ENCODE measurements at places on chromosomes 13 and 19. TPM values are rescaled to one million over a fixed set of nuclear protein-coding genes. Genes with fewer than 3 reads are reported as not detected.
A peak's percentile ranks its signal among the peaks of the same experiment; 100 is the strongest.

DNA sequence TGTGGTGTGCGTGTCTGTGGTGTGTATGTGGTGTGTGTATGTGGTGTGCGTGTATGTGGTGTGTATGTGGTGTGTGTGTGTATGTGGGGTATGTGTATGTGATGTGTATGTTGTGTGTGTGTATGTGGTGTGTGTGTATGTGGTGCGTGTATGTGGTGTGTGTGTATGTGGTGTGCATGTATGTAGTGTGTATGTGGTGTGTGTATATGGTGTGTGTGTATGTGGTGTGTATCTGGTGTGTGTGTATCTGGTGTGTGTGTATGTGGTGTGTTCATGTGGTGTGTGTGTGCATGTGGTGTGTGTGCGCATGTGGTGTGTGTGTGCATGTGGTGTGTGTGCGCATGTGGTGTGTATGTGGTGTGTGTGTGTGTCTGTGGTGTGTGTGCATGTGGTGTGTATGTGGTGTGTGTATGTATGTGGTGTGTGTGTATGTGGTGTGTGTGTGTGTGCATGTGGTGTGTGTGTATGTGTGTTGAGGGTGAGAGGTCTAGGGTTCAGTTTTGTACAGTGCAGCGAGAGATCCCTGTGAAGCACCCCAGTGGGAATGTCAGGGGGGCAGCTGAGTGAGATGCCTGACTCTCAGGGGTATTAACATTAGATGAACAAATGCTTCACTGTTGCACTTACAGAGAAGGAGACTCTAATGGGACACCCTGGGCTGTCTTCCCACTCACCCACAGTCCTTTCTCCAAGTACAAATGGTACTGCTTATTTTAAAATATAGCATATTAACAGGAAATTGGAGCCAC lies 61.3 kb upstream of the MEDAG start:
- H3K27ac ChIP-seq: no peak overlapping the region
- no peaks in the 10 kb centered on the region for H3K27me3 ChIP-seq
- no peak overlapping the region for H3K4me3 ChIP-seq
- peaks cover 4% of the 10 kb centered on the region for H3K4me1 ChIP-seq
- H3K36me3 ChIP-seq: no peaks in the 10 kb centered on the region

GRCh38 chr13:28204690-28205443 lies 66.5 kb downstream of the PAN3 start:
- H3K27me3 ChIP-seq: no peaks in the 10 kb centered on the region
- peaks cover 12% of the 10 kb centered on the region for H3K36me3 ChIP-seq
- no peak for DNase-seq
- H3K27ac ChIP-seq: no peak overlapping the region
- no peak overlapping the region for H3K4me3 ChIP-seq

The LSR gene
- total RNA-seq: 46.5 TPM

DNA sequence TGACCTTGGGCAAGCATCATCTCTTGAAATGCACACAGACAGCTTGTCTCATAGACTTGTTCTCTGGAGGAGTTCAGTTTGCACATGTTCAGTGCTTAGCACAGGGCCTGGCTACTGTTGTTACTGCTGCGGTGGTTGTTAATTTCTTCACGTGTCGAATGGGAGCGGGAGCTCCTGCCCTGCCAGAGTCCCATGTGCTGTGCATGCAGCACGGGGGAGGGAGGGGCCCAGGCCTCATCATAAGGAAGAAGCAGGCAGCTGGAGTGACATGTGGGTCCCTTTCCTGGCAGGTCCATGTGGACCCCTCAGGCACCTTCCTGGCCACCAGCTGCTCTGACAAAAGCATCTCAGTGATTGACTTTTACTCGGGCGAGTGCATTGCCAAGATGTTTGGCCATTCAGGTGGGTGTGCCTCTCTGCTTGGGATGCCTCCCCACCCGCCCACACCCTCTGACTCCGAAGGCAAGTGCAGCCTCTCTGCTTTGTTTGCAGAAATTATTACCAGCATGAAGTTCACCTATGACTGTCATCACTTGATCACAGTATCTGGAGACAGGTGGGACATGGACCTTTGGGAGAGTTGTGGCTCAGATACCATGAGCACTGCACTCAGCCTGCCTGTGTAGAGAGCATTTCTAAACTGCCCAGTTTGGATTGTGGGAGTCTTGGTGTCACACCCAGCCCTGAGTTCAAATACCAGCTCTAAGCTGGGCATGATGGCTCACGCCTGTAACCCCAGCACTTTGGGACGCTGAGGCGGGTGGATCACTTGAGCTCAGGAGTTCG lies 19.8 kb upstream of the OVOL3 start:
- no peaks in the 10 kb centered on the region for H3K4me1 ChIP-seq
- no peaks in the 10 kb centered on the region for H3K36me3 ChIP-seq
- no peak for DNase-seq
- no peak overlapping the region for H3K4me3 ChIP-seq
- no peaks in the 10 kb centered on the region for H3K27me3 ChIP-seq

DNA sequence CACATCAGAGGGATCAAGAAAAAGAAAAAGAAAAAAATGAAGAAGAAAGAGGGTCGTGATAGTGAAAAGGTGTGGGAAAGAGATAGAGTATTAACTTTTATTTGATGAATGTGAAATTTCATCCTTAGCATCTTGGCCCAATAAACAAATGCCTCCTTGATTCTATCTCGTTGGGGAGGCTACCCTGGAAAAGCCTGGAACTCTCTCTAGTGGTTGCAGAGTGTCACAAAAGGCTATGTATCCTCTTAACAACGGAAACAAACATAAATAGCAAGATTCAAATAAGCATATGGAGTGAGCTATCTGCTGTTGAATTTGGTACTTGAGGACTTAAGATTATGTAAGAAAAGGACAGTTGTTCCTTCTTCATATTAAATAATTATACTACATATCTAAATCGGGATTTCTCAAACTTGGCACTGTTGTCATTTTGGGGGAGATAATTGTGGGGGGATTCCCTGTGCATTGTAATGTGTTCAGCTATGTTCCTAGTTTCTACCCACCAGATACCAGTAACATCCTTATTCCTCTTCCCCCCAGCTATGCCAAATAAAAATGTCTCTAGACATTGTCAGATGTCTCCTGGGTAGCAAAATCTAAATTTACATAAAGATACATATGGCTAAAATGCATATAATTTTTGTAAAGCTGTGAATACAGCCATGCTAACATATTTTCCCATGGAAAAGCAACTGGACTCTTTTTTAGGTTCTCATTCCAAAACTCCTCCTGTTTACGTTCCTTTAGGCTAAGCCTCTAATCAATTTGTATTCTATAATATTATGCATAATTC lies 557.2 kb downstream of the DCT start:
- no peaks in the 10 kb centered on the region for H3K27me3 ChIP-seq
- no peaks in the 10 kb centered on the region for H3K4me1 ChIP-seq
- H3K36me3 ChIP-seq: no peaks in the 10 kb centered on the region
- H3K27ac ChIP-seq: no peak overlapping the region

- DNase-seq: no peak
- H3K27ac ChIP-seq: no peak overlapping the region
- no peaks in the 10 kb centered on the region for H3K27me3 ChIP-seq
- no peak overlapping the region for H3K4me3 ChIP-seq
- no peaks in the 10 kb centered on the region for H3K4me1 ChIP-seq
- no peaks in the 10 kb centered on the region for H3K36me3 ChIP-seq
These were observed 13.2 kb downstream of the FREM2 start for GRCh38 chr13:38700051-38700450.

DNA sequence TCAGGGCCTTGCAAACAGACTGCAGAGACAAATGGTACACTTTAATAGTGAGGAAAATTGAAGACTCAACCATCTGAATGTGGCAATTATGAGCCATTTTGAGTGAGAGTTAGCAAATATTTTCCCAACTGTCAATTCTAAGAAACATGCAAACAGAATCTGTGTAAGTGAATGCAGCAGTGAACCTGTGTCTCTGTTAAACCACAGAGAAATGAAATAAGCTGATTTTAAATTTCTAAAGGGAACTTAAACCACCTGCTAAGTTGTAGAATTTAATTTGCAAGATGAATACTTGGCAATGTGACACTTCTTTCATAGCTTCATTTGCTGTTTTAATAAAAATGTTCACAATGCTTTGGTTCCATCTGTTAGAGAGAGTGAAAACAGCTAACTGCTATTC lies 42.0 kb upstream of the TDRD3 start:
- H3K4me3 ChIP-seq: no peak overlapping the region
- no peak for DNase-seq
- no peaks in the 10 kb centered on the region for H3K36me3 ChIP-seq
- peaks cover 2% of the 10 kb centered on the region for H3K27me3 ChIP-seq

The RFPL4A gene
- not detected for total RNA-seq

- H3K4me1 ChIP-seq: peaks cover 67% of the 10 kb centered on the region
- H3K4me3 ChIP-seq: peak overlapping the region; percentile 33
- H3K36me3 ChIP-seq: no peaks in the 10 kb centered on the region
- peak; percentile 84 for DNase-seq
- H3K27me3 ChIP-seq: no peaks in the 10 kb centered on the region
These were observed 52.5 kb downstream of the FLT3 start for GRCh38 chr13:28047757-28048388.

The ADAMTS10 gene
- total RNA-seq: 0.39 TPM

- no peaks in the 10 kb centered on the region for H3K4me1 ChIP-seq
- no peaks in the 10 kb centered on the region for H3K36me3 ChIP-seq
- no peak overlapping the region for H3K4me3 ChIP-seq
- H3K27ac ChIP-seq: no peak overlapping the region
- peaks cover 28% of the 10 kb centered on the region for H3K27me3 ChIP-seq
- DNase-seq: no peak
These were observed 4.0 kb upstream of the SIGLEC8 start for GRCh38 chr19:51462276-51462675.

The CEACAM4 gene
- total RNA-seq: not detected

DNA sequence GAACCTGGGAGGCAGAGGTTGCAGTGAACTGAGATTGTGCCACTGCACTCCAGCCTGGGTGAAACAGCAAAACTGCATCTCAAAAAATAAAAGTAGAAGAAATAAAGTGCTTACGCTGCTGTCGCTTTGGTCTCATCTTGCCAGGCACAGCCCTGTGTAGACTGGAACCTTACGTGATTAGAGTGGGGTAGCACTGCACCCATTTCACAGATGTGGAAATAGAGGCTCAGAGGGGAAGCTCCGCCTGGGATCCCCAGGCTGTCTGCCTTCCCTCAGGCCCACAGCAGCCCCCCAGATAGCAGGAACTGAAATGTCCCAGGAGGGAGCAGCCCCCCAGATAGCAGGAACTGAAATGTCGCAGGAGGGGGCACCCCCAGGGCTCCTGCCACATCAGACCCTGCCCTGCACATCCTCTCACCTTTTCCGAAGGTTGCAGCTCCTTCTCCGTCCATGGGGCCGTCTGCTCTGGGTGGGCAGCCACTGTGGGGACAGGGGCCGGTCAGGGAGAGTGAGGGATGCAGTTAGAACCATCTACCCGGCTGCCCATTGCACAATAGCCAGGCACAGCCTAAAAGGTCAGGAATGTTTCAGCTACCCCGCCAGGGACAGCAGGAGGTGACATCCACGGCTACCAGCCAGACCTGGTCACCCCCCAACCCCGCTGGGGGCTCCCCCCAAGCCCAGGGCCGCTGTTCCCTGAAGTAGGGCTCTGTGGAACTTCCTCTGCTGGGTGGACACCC lies 1.9 kb downstream of the PLIN4 start:
- peaks cover 2% of the 10 kb centered on the region for H3K27me3 ChIP-seq
- no peak for DNase-seq
- no peak overlapping the region for H3K4me3 ChIP-seq
- no peaks in the 10 kb centered on the region for H3K4me1 ChIP-seq
- H3K36me3 ChIP-seq: no peaks in the 10 kb centered on the region

- no peaks in the 10 kb centered on the region for H3K36me3 ChIP-seq
- peak; percentile 48 for DNase-seq
- H3K4me3 ChIP-seq: peak overlapping the region; percentile 76
- no peaks in the 10 kb centered on the region for H3K27me3 ChIP-seq
- peaks cover 19% of the 10 kb centered on the region for H3K4me1 ChIP-seq
These were observed 627 bp downstream of the GCDH start for GRCh38 chr19:12891553-12892021.

DNA sequence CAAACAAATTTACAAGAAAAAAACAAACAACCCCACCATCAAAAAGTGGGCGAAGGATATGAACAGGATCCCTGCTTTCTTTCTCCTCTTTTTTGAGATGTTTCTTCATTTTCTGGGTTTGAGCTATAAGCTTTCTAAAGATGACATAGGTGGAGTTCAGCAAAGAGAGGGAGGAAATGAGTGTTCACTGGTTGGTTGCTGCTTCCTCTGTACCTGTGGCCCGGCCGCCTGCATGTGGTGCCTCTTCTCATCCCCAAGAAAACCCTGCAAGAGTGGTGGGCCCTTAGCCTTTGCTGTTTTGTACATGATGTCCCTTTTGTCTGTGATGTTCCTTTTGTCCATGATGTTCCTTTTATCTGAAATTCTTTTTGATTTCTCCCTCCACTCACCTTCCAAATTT lies 178.4 kb upstream of the SERP2 start:
- no peak overlapping the region for H3K4me3 ChIP-seq
- H3K4me1 ChIP-seq: no peaks in the 10 kb centered on the region
- H3K27me3 ChIP-seq: no peaks in the 10 kb centered on the region
- no peaks in the 10 kb centered on the region for H3K36me3 ChIP-seq
- no peak for DNase-seq

The CACNA1A gene
- 1.7 TPM for total RNA-seq

- peaks cover 49% of the 10 kb centered on the region for H3K4me1 ChIP-seq
- no peak for DNase-seq
- H3K4me3 ChIP-seq: no peak overlapping the region
- no peak overlapping the region for H3K27ac ChIP-seq
- H3K27me3 ChIP-seq: no peaks in the 10 kb centered on the region
These were observed 19.4 kb downstream of the EPS15L1 start for GRCh38 chr19:16452325-16452724.

The CRLF1 gene
- not detected for total RNA-seq

GRCh38 chr19:18326772-18327171 lies 3.9 kb upstream of the LSM4 start:
- no peak overlapping the region for H3K27ac ChIP-seq
- H3K4me1 ChIP-seq: peaks cover 20% of the 10 kb centered on the region
- H3K27me3 ChIP-seq: peaks cover 3% of the 10 kb centered on the region
- no peaks in the 10 kb centered on the region for H3K36me3 ChIP-seq

The PRODH2 gene
- total RNA-seq: not detected

- no peaks in the 10 kb centered on the region for H3K36me3 ChIP-seq
- H3K4me3 ChIP-seq: peak overlapping the region; percentile 63
- peaks cover 5% of the 10 kb centered on the region for H3K27me3 ChIP-seq
- peaks cover 50% of the 10 kb centered on the region for H3K4me1 ChIP-seq
- no peak overlapping the region for H3K27ac ChIP-seq
These were observed 4.7 kb downstream of the PRR36 start for GRCh38 chr19:7869453-7869909.

The NOVA2 gene
- not detected for total RNA-seq

GRCh38 chr13:48819376-48819775 lies 156.3 kb upstream of the FNDC3A start:
- H3K4me3 ChIP-seq: no peak overlapping the region
- H3K27ac ChIP-seq: no peak overlapping the region

The PLPPR3 gene
- total RNA-seq: not detected

GRCh38 chr13:64648293-64648692 lies 2581.8 kb downstream of the PCDH9 start:
- H3K4me1 ChIP-seq: no peaks in the 10 kb centered on the region
- H3K27me3 ChIP-seq: no peaks in the 10 kb centered on the region
- no peak overlapping the region for H3K27ac ChIP-seq
- H3K4me3 ChIP-seq: no peak overlapping the region
- no peaks in the 10 kb centered on the region for H3K36me3 ChIP-seq

- no peaks in the 10 kb centered on the region for H3K36me3 ChIP-seq
- no peak for DNase-seq
- no peaks in the 10 kb centered on the region for H3K27me3 ChIP-seq
- no peaks in the 10 kb centered on the region for H3K4me1 ChIP-seq
- no peak overlapping the region for H3K27ac ChIP-seq
These were observed 127.4 kb downstream of the MAB21L1 start for GRCh38 chr13:35349052-35349451.

Data from B cell (primary cell).